ENCODE measurements at places on chromosomes 7 and 10.

- DNase-seq = no peak
Observed at GRCh38 chr10:28508304-28508925, 24.5 kb upstream of the WAC start.

- DNase-seq = peak; percentile 56
Observed at GRCh38 chr7:38673795-38674194, 42.6 kb upstream of the AMPH start.

DNA sequence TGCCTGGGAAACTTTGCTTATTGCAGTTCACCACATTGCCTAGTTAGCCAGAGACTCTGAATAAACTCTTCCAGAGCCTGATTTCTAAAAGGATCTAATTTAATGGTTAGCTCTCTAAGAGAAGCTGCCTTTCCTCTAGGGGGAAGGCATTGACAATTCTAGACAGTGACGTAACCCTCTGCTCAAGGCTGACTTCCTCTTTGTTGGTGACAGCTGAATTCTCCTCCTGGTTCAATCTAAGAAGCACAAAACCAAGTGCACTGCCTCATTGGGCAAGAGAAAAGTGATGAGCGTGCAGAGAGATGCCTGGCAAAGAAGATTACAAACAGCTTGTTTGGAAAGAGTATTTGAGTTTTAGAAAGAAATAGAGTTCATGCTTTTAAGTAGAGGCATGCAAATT, 102.7 kb downstream of the MACC1 start:
- DNase-seq = peak; percentile 14

DNA sequence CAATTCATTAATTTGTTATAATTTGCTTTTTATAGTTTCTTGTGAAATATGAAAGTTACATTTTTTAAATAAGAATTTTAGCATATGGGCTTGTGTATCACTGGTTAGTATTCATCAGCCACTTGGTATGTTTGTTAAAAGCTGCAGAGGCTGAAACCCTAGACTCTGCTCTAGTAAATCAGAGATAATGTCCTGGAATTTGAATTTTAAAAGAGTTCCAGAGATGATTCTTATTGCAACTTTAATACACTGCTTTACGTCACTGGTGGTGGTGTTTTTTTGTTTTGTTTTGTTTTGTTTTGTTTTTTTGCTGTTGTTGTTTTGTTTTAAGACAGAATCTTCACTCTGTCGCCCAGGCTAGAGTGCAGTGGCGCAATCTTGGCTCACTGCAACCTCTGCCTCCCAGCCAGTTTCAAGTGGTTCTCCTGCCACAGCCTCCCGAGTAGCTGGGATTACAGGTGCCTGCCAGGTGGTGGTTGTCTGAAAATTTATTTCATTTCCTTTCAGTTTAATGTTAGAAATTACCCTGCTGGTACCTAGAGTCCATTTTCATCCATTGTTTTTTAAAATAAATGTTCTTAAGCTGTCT, 43.8 kb downstream of the PTPN12 start:
- DNase-seq = peak; percentile 35

DNA sequence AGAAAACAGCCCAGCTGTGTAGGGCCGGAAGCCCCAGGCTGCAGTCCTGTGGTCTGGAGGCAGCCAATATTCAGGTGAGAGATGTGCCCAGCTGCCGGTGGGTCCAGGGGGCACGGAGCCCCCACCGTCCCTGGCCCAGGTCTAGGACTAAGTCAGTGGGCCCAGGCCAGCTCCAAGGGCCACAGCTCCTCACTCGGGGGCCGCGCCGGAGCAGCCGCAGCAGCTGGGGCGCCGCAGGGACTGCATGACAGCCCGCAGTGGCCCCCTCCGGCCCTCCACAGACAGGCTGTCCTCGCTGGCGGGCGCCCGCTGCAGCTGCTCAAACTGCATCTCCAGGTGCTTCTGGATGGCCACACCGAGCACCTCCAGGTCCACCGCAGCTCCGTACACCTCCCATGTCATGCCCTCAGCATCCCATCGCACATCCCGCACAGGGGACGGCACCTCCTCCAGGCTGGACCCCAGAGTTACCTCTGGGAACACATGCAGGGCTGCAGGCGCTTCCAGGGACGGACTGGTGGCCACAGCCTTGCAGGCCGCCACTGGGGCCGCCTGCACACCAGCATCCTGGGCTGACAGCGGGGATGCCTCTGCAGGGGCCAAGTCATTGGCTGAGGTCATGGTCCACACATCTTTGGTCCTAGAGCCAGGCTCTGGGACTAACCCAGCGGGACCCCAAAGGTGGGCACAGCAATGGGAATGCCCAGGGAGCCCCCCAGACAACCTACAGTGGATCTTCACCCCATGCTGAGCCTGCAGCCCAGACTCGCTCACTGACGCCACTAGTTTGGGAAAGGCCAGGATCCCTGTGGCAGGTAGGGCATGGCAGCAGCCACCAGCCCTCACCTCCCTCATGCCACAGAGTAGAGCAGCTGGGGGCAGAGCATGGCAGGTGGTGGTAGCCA, 7.0 kb downstream of the GPRIN2 start:
- no peak for DNase-seq

GRCh38 chr7:151575410-151575809, 55.7 kb upstream of the RHEB start:
- no peak for DNase-seq

GRCh38 chr7:39164887-39165286, 187.2 kb downstream of the POU6F2 start:
- no peak for DNase-seq

DNA sequence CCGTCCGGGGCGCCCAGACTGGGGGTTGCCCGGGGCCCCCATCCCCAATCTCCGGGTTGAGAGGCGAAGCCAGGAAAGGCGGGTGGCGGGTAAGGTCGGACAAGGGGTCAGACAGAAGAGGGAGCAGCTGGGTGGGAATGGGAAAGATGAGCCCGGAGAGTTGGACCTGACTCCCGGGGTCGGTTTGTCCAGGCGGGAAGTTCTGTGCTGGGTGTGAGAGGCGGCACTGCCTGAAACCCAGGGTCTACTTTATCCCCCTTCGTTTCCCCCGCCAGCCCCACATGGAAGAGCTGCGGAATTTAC, 675 bp downstream of the SLC4A2 start:
- DNase-seq = no peak

GRCh38 chr10:115744089-115744488, 528.9 kb downstream of the GFRA1 start:
- DNase-seq = no peak

All from fibroblast of skin of scalp (primary cell).